ENCODE measurements at places on chromosomes 4 and X. TPM values are rescaled to one million over a fixed set of nuclear protein-coding genes. Genes with fewer than 3 reads are reported as not detected.

- DNase-seq: no peak
Measured at GRCh38 chr4:33998291-33998690, 2246.0 kb downstream of the ARAP2 start.

GRCh38 chr4:76513482-76513881, 78.5 kb downstream of the SHROOM3 start:
- DNase-seq: no peak

DNA sequence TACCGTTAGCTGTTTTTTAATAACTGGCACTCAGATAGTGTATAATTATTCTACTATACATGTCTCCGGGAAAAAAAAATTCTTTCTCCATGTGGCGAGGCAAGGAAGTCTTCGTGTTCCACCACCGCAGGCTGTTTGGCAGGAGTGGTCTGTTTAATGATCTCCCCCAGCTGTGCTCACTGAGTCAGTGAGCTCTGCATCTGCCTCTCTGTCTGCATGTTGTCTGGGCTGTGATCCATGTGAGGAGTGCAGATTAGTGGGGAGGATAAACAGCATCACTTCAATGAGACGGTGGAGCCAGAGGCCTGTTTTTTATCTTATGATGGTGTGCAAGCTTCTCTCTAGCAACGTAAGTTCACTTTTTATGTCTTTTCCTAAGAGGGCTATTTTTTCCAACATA, 69.8 kb downstream of the RPS3A start:
- peak; percentile 83 for DNase-seq

- no peak for DNase-seq
Measured at GRCh38 chr4:147335183-147335582, 145.7 kb upstream of the EDNRA start.

DNA sequence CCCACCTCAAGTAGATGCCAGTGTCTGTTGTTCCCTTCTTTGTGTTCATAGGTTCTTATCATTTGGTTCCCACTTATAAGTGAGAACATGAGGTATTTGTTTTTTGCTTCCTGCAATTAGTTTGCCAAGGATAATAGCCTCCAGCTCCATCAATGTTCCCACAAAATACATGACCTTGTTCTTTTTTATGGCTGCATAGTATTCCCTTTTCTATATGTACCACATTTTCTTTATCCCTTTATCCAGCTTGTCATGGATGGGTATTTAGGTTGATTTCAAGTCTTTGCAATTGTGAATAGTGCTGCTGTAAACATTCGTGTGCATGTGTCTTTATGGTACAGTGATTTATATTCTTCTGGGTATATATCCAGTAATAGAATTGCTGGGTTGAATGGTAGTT, 138.4 kb downstream of the GLRA3 start:
- no peak for DNase-seq

GRCh38 chrX:136810493-136810892, 29.8 kb upstream of the ARHGEF6 start:
- no peak for DNase-seq

DNA sequence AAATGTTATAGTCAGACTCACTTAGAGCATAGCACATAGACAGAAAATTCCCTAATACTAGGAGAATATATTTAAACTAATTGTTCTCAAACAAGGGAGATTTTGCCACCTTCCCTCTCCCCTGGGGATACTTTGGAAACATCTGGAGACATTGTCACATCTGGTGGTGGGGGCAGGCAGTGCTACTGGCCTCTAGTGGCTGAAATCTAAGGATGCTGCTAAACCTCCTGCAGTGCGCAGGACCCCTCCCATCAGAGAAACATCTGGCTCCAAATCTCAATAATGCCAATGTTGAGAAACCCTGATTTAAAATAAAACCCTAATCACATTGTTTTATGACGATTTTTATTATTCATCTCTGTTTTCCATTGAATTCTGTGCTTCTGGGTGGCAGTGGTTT, 244.9 kb downstream of the FRMPD4 start:
- no peak for DNase-seq

GRCh38 chr4:137070614-137071013, 461.7 kb downstream of the PCDH18 start:
- DNase-seq: peak; percentile 44

Gene TBC1D9
- total RNA-seq: 13.3 TPM

Gene IQSEC2
- total RNA-seq: 10.3 TPM

Gene ATG4A
- total RNA-seq: 16.2 TPM

Gene CENPE
- 0.32 TPM for total RNA-seq

Gene ARAP2
- total RNA-seq: 3.4 TPM
